ENCODE measurements at places on chromosomes 1 and 21. TPM values are rescaled to one million over a fixed set of nuclear protein-coding genes. Genes with fewer than 3 reads are reported as not detected.

SNX27 gene
- total RNA-seq: 38.7 TPM

TSTD1 gene
- 30.8 TPM for total RNA-seq

INKA2 gene
- 0.44 TPM for total RNA-seq

SLC5A9 gene
- 20.9 TPM for total RNA-seq

S1PR1 gene
- total RNA-seq: 9.3 TPM

SEMA6C gene
- total RNA-seq: 6.3 TPM

SYCP1 gene
- not detected for total RNA-seq

RPTN gene
- total RNA-seq: not detected

CFHR4 gene
- total RNA-seq: 3.4 TPM

ZFP69 gene
- 2.3 TPM for total RNA-seq

SERTAD4 gene
- total RNA-seq: 2.6 TPM

CASQ1 gene
- total RNA-seq: not detected

SOAT1 gene
- 28.9 TPM for total RNA-seq

TRPM2 gene
- total RNA-seq: 0.50 TPM

MYBPHL gene
- 3.6 TPM for total RNA-seq

DNA sequence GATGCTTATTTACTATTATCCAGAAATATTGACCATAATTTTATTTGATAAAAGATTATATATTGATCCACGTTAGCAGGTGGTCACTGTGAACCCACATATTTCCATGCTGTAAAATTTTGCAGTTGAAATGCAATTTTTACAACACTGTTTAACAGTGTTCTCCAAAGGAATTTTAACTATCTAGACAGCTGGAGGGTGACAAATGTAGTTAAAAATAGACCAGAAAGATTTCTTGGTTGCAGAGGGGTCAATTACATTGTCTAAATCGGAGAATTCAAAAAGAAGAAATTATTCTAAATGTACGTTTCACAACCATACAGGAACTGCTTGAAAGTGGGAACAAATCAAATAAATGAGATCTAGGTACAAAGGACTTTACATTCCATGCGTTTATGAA lies 625.2 kb upstream of the NCAM2 start:
- no peaks in the 10 kb centered on the region for H3K27me3 ChIP-seq
- DNase-seq: no peak
- no peak overlapping the region for H3K27ac ChIP-seq
- H3K4me1 ChIP-seq: no peaks in the 10 kb centered on the region
- H3K4me3 ChIP-seq: no peak overlapping the region

GRCh38 chr1:48571303-48571987 lies 99.4 kb upstream of the SPATA6 start:
- no peaks in the 10 kb centered on the region for H3K4me1 ChIP-seq
- DNase-seq: no peak
- H3K27me3 ChIP-seq: peaks cover 4% of the 10 kb centered on the region
- H3K27ac ChIP-seq: no peak overlapping the region

DNA sequence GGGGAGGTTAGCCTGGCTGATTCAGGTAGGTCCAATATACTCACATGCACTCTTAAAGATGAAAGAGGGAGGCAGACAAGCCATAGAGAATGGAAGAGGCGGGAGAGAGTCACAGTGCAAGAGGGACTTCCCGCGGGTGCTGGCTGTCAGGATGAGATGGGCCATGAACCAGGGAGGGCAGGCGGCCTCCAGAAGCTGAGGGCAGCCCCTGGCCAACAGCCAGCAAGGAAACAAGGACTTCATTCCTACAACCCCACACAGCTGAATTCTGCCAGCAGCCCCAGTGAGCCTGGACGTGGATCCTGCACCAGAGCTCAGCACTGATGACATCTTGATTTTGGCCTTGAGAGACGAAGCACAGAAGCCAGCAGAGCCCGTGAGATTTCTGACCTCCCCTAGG lies 15.1 kb upstream of the B3GALT5 start:
- H3K4me3 ChIP-seq: no peak overlapping the region
- no peak for DNase-seq
- no peaks in the 10 kb centered on the region for H3K27me3 ChIP-seq
- H3K27ac ChIP-seq: no peak overlapping the region
- no peaks in the 10 kb centered on the region for H3K4me1 ChIP-seq

DNA sequence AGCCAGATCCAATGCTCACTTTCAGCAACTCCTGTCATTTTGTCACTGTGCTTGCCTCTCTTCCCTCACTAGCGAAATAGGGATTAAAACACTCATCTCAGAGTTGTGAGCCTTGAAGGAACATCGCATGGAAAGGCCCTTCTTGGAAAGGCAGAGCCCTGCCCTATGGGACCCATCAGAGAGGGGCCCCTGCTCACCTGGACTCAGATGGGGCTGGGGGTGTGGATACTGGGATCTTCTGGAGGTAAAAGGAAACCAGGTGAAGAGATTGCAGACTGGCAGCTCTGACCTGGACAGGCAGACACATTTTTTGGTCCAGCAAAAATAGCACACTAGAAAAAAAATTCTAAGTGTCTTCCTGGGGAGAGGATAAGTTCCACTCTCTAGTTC lies 54.2 kb upstream of the EPS8L3 start:
- no peaks in the 10 kb centered on the region for H3K36me3 ChIP-seq
- no peak for DNase-seq
- H3K27me3 ChIP-seq: no peaks in the 10 kb centered on the region
- no peak overlapping the region for H3K4me3 ChIP-seq
- H3K4me1 ChIP-seq: no peaks in the 10 kb centered on the region

DNA sequence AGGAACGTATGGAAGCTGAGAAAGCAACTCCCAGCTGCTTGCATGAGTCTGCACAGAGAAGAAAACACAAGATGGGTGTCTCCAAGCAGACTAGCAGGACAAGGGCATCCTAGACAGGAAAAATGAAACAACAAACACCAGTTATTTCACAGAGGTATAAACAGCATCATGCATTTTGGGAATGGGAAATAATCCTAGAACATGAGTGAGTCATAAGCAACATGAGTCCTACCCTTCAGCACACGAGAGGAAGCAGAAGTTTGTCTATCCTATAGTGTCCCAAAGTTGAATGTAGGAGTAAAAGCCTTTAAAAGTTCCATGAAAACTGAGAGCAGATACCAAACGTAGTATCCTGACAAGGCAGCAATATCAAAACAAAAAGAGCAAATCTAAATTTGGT lies 11.3 kb upstream of the FRRS1 start:
- no peaks in the 10 kb centered on the region for H3K36me3 ChIP-seq
- no peak for DNase-seq
- H3K27ac ChIP-seq: no peak overlapping the region
- H3K4me1 ChIP-seq: no peaks in the 10 kb centered on the region
- no peaks in the 10 kb centered on the region for H3K27me3 ChIP-seq

DNA sequence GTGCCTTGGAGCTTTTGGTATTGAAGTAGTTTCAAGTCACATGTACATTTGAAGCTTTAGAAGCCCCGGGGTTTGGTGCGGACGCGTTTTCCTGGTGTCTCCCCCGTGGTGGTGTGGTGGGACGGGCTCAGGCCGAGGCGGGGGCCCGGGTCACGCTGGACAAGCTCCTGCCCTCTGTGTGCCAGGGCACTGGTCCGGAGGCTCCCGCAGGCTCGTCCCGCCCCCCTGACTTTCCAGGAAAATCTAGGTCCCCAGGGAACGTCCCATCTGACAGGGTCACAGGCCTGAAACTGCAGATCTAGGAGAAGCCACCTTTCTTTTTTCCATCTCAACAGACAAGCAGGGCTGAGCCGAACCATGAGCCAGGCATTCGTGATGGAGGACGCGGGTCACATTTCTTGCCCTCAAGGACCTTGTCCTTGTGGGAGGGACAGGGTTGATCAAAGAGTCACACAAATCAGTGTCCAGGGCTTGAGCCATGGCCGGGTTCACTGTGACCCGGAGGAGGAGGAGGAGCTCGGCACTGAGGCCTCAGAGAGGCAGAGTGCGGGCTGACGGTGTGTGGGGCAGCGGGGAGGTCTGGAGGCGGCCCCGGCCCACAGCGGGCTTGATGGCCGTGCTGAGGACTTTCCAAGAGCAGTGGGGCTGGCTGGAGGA lies 1.6 kb downstream of the DMRTB1 start:
- H3K27ac ChIP-seq: no peak overlapping the region
- H3K4me1 ChIP-seq: no peaks in the 10 kb centered on the region
- H3K27me3 ChIP-seq: no peaks in the 10 kb centered on the region
- DNase-seq: no peak
- no peak overlapping the region for H3K4me3 ChIP-seq
- H3K36me3 ChIP-seq: no peaks in the 10 kb centered on the region

- no peak overlapping the region for H3K4me3 ChIP-seq
- no peak overlapping the region for H3K27ac ChIP-seq
- no peaks in the 10 kb centered on the region for H3K27me3 ChIP-seq
- no peak for DNase-seq
Observed at GRCh38 chr21:46639489-46640386, 4.3 kb downstream of the PRMT2 start.

- H3K36me3 ChIP-seq: no peaks in the 10 kb centered on the region
- no peak overlapping the region for H3K27ac ChIP-seq
- DNase-seq: no peak
- no peaks in the 10 kb centered on the region for H3K27me3 ChIP-seq
- no peaks in the 10 kb centered on the region for H3K4me1 ChIP-seq
Observed at GRCh38 chr21:21713651-21714180, 715.5 kb downstream of the NCAM2 start.

- no peak overlapping the region for H3K27ac ChIP-seq
- no peak for DNase-seq
- H3K4me3 ChIP-seq: no peak overlapping the region
- no peaks in the 10 kb centered on the region for H3K36me3 ChIP-seq
- H3K4me1 ChIP-seq: no peaks in the 10 kb centered on the region
Observed at GRCh38 chr1:169615803-169616202, 14.1 kb downstream of the SELP start.

DNA sequence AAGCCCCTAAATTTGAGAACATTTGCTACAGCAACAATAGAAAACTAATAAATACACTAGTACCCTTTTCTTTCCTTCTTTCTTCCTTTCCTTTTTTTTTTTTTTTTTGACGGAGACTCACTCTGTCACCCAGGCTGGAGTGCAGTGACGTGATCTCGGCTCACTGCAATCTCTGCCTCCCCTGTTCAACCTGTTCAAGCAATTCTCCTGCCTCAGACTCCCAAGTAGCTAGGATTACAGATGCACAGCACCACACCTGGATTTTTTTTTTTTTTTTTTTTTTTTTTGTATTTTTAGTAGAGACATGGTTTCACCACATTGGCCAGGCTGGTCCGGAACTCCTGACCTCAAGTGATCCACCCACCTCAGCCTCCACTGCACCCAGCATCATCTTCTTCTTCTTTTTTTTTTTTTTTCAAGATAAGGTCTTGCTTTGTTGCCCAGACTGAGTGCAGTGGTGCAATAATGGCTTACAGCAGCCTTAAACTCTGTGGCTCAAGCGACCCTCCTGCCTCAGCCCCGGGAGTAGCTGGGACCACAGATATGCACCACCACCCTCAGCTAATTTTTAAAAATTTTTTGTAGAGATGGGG lies 19.6 kb upstream of the CBR3 start:
- H3K27ac ChIP-seq: no peak overlapping the region
- H3K36me3 ChIP-seq: no peaks in the 10 kb centered on the region
- peaks cover 4% of the 10 kb centered on the region for H3K4me1 ChIP-seq

DNA sequence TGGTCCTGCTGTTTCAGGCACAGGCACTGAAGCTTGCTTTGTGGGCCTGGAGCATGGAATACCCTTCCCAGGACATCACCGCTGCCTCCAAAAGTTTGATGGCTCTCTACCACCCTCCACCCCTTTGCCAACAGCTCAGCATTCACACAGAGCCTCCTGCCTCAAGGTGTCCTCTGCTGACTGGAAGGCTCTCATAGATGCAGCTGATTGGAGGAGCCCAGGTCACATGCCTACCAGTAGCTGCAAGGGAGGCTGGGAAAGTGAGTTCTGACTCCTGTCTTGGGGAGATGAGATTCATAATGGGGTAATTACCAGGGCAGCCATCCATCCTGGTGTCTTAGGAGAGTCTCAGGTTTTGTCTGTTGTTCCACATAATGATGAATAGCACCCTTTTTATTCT lies 124.8 kb upstream of the GRIK3 start:
- H3K4me3 ChIP-seq: no peak overlapping the region
- no peak overlapping the region for H3K27ac ChIP-seq
- no peaks in the 10 kb centered on the region for H3K27me3 ChIP-seq
- H3K4me1 ChIP-seq: no peaks in the 10 kb centered on the region
- no peaks in the 10 kb centered on the region for H3K36me3 ChIP-seq

- DNase-seq: no peak
- no peak overlapping the region for H3K27ac ChIP-seq
- H3K4me1 ChIP-seq: peaks cover 30% of the 10 kb centered on the region
Observed at GRCh38 chr1:40391688-40392145, 18.2 kb downstream of the SMAP2 start.

- DNase-seq: no peak
- peaks cover 7% of the 10 kb centered on the region for H3K27me3 ChIP-seq
- H3K4me1 ChIP-seq: no peaks in the 10 kb centered on the region
- no peak overlapping the region for H3K27ac ChIP-seq
- H3K36me3 ChIP-seq: no peaks in the 10 kb centered on the region
Observed at GRCh38 chr1:170267317-170267716, 121.6 kb downstream of the NTMT2 start.

GRCh38 chr21:34845521-34846451 lies 177.0 kb downstream of the CLIC6 start:
- peak overlapping the region; percentile 94 for H3K27ac ChIP-seq
- peaks cover 29% of the 10 kb centered on the region for H3K4me1 ChIP-seq
- H3K4me3 ChIP-seq: no peak overlapping the region
- no peaks in the 10 kb centered on the region for H3K27me3 ChIP-seq

DNA sequence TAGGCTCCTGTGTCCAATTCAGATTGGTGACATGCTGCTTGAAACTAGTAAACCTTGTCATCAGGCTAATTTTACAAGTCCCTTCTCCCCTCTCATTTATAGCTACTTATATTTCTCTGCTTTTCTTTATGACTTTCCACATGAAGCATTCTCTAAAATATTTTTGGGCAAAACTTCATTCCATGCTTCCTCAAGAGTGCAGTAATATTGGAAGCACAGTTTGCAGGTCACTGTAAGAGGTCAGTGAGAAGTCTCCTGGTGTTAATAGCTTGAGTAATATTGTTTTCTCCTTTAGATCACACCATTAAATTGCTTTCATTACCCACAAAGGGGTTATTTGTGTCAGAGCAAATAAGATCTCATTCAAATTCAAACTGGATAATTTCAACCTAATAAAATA lies 46.6 kb downstream of the LPAR3 start:
- no peaks in the 10 kb centered on the region for H3K36me3 ChIP-seq
- H3K27me3 ChIP-seq: no peaks in the 10 kb centered on the region
- H3K4me3 ChIP-seq: no peak overlapping the region

GRCh38 chr1:110672753-110673108 lies 2.0 kb downstream of the KCNA3 start:
- H3K36me3 ChIP-seq: no peaks in the 10 kb centered on the region
- H3K27ac ChIP-seq: no peak overlapping the region
- peaks cover 89% of the 10 kb centered on the region for H3K27me3 ChIP-seq
- no peak overlapping the region for H3K4me3 ChIP-seq

DNA sequence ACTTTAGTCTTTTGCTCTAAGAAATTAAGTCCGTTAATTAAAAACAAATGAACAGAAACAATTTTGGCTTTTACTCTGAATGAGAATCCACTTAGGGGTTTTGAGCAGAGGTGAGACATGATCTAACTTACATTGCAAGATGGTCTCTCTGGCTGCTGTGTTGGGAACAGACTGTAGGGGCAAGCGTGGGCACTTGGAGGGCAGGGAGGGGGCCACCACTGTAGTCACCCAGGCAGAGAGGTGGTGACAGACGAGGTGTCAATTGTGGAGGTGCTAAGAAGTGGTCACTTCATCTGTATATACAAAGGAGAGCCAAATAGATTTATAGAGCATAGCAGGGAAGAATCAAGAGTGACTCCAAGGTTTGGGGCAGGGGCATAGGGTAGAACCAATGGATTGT lies 71.1 kb upstream of the IRF2BP2 start:
- H3K4me3 ChIP-seq: no peak overlapping the region
- H3K36me3 ChIP-seq: no peaks in the 10 kb centered on the region
- H3K27ac ChIP-seq: no peak overlapping the region
- H3K4me1 ChIP-seq: peaks cover under 1% of the 10 kb centered on the region
- no peak for DNase-seq
- no peaks in the 10 kb centered on the region for H3K27me3 ChIP-seq

Measured in hepatocyte (in vitro differentiated cells).